ENCODE measurements at places on chromosomes 7 and 10.
A peak's percentile ranks its signal among the peaks of the same experiment; 100 is the strongest.

- DNase-seq: peak; percentile 69
Observed at GRCh38 chr7:79241288-79242060, 212.0 kb downstream of the MAGI2 start.

DNA sequence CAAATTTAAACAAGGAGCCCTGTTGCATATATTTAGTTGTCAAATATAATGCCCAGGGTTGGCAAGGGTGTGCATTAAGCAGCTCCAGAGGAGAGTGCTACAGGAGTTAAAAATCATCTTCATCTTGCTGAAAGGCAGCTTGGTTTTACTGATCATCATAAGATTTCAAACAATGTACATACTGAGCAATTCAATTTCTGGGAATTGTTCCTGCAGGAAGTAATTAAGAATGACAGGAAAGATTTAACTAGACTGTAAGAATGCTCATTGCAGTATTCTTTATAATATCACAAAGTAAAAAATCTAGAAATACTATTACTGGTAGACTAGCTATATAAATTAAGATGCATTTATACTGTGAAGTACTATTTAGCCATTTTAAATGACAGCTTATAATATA is 153.6 kb downstream of the DYNC1I1 start:
- no peak for DNase-seq

- DNase-seq: peak; percentile 52
Observed at GRCh38 chr7:30743371-30744074, 8.4 kb upstream of the INMT start.

GRCh38 chr7:113880559-113880958 is 38.2 kb downstream of the PPP1R3A start:
- no peak for DNase-seq

DNA sequence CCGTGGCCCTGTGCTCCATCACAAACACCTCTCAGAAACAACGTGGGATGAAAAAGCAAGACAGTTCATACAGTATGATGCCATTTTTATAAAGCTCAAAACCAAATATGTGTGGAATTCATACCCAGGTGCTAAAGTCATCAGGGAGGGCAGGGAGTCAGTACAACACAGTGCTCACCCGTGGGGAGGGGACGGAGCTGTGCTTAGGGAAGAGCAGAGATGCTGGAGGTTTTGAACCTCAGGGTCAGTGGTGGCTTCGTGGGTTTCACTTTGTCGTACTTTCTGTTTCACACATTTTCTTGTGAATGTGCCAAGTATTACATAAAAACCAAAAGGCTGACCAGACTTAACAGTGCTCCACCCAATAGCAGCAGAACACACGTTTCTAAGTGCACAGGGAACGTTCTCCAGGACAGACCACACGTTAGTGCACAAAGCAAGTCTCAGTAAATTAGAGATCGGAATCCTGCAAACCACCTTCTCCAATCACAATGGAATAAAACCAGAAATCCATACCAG is 21.2 kb downstream of the ZMIZ2 start:
- DNase-seq: peak; percentile 71

DNA sequence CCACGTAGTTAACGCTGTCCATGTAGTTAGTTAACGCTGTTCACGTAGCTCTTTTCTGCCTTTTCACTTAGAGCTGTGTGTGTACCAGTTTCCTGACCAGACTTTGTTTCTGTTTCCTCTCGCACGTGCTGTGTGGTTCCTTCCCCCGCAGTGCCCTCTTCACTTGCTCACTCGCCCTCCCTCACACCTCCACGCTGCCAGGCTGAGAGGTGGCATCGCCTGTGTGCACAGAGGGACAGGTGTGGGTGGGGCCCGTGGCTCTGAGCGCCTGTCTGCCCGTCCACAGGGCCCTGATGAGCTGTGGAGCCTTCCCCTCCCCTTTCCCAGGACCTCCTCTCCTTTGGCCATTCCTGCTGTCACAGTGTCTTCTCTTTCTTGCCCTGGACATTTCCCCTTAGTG is 30.6 kb downstream of the WDR37 start:
- no peak for DNase-seq

DNA sequence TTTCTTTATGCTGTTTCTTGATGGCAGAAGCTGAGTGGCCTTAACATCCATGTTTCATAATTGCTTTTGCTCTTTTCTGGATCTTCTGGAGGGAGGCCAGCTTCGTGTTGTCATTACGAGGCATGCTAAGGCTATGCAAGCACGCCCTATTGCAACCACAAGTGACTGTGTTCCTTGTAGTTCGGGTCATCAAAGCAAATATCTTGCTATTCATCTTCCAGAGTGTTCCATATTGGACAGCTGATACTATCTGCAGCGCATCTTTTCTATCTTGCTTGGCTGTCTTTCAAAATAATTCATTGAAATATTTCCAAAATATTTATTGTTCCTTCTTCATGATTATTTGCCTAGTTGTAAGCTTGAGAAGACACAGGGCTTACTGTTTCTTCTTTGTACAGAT is 5.0 kb downstream of the EPHB6 start:
- peak; percentile 81 for DNase-seq

- DNase-seq: no peak
Observed at GRCh38 chr10:123896246-123896927, 4.8 kb upstream of the CPXM2 start.

DNA sequence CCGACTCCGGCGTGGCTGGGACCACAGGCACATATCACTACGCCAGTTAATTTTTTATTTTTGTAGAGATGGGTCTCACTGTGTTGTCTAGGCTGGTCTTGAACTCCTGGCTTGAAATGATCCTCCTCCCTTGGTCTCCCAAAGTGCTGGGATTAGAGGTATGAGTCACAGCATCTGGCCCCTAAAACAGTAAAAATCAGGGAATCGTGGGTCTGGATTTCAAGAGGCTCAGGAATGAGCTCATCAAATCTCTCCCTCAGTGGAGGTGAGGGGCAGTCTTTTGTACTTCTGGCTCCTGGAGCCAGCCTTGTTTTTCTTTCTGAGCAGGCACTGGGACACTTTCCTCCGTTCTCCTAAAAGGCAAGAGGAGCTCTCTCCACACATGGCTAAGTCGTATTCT is 32.1 kb upstream of the RHEB start:
- no peak for DNase-seq

GRCh38 chr10:36681751-36682632 is 443.4 kb upstream of the ANKRD30A start:
- no peak for DNase-seq

- peak; percentile 29 for DNase-seq
Observed at GRCh38 chr7:98285157-98286092, 3.9 kb downstream of the BRI3 start.

GRCh38 chr7:116524221-116524608 is 621 bp upstream of the CAV1 start:
- DNase-seq: no peak

DNA sequence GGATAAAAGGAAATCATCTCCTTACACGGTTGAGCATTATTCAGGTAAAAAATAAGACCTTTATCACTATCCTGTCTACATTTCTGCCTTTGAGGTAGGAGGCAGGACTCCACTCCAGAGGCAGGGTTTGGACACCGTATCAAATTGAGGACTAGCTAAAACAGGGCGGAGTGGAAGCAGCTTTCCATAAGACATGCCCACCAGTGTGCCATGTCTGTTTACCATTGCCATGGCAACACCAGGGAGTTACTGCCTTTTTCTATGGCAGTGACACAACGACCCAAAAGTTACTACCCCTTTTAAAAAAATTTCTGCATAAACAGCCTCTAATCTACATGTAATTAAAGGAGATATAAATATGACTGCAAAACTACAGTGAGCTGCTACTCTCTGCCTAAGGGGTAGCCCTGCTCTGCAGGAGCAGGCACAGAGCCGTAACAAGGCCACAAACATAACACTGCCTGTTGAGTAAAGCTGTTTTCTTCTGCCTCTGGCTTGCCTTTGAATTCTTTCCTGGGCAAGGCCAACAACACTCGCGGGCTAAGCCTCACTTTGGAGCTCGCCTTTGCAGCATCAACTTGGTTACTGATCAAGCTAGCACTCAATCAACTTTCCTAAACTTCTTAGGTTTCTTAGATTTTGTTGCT is 26.5 kb downstream of the DGKB start:
- no peak for DNase-seq

GRCh38 chr7:140544388-140544826 is 65.1 kb upstream of the MKRN1 start:
- no peak for DNase-seq

- DNase-seq: no peak
Observed at GRCh38 chr10:114408968-114409444, 4.7 kb upstream of the AFAP1L2 start.

DNA sequence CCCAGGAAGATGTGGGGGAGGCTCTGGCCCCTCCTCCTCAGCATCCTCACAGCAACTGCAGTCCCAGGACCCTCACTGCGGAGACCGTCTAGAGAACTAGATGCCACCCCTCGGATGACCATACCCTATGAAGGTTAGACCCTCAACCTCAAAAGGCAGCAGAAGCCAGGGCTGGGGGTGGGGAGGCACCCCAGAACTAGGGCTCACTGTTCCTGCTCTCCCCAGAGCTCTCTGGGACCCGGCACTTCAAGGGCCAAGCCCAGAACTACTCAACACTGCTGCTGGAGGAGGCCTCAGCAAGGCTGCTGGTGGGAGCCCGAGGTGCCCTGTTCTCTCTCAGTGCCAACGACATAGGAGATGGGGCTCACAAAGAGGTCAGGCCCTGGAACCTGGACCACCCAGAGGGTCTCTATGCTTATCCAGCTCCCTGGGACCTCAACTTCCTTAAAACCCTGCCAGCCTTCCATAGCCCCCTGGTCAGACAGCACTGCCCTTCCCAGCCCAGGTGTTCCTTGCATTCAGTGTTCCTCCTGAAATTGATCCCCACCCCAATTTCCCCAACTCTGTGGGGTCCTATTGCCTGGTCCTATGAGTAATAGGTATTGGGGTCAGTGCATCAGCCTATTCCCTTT is 3.7 kb downstream of the SEMA4G start:
- DNase-seq: no peak

GRCh38 chr10:127923646-127924045 is 16.7 kb downstream of the PTPRE start:
- DNase-seq: no peak

DNA sequence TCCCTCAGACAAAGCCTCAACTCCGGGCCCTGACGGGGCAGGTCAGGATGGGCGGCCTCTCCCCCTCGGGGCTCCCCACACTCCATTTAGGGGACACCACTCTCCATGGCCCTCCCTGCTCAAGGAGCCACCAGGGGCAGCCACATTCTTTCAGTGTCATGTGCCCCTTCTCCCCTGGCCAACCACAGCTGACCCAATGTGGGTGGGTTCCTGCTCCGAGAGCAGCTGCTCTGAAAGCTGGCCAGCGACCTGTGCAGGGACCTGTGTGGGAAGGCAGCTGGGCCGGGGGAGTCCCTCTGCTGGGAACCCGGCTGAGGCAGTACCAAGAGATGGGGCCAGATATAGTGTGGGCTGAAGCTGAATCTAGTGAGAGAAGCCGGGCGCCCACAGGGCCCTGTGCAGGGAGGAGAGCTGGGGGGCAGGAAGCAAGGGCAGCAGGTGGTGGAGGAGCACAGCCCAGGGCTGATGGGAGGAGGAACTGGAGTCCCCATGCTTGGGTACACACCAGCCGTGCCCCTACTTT is 40.6 kb upstream of the NPFFR1 start:
- no peak for DNase-seq

DNA sequence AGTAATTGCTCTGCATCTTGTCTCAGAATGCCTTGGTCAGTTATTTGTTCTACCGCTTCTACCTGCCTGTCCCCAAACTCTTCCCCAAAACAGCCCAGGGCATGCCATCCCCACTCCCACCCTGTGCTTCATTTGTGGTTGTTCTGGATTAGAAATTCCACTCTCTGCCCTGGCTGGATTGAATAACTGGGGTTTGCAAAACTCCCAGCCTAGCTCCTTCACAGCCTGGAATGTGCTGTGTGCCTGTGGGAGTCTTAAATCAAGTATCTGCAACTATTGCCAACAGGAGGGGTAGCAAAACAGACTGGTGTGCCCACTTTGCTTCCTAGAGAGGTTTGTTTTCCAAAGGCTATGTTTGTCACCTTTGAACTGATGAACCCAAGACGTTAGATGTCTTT is 24.2 kb downstream of the TSPAN15 start:
- no peak for DNase-seq

GRCh38 chr10:45418417-45418848 is 44.4 kb downstream of the ALOX5 start:
- no peak for DNase-seq

DNA sequence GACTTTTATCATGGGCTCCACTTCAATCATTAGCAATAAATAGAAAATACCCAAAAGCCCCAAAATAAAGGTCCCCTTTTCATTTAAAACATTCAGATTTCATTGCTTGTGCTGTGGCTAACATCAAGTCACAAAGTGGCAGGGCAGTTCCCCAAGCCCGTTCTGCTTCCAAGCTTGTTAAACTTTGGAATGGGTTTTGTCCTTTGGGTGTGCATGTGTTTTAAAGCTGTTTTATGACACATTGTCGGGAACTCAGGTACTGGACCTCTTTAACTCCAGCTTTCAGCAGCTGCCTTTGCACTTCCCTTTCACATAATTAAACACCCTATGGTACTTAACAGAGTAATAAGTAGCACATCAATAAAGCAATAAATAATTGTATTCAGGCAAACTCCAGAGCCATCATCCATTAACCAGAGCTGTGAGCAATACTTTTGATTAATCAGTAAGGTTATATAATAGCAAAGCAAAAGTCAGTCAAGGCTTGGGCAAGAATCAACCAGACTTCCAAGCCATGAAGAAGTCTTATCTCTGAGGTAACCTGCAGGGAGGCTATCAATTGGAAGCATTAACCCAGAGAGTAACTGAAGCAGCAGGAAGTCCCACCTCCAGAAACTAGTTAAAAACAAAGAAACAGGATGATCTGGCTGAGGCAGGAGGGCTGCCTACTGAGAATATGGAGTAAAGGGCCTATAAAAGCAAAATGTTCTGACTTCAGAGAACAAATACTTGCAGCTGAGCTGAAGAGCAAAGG is 56.1 kb upstream of the ARID5B start:
- DNase-seq: no peak

DNA sequence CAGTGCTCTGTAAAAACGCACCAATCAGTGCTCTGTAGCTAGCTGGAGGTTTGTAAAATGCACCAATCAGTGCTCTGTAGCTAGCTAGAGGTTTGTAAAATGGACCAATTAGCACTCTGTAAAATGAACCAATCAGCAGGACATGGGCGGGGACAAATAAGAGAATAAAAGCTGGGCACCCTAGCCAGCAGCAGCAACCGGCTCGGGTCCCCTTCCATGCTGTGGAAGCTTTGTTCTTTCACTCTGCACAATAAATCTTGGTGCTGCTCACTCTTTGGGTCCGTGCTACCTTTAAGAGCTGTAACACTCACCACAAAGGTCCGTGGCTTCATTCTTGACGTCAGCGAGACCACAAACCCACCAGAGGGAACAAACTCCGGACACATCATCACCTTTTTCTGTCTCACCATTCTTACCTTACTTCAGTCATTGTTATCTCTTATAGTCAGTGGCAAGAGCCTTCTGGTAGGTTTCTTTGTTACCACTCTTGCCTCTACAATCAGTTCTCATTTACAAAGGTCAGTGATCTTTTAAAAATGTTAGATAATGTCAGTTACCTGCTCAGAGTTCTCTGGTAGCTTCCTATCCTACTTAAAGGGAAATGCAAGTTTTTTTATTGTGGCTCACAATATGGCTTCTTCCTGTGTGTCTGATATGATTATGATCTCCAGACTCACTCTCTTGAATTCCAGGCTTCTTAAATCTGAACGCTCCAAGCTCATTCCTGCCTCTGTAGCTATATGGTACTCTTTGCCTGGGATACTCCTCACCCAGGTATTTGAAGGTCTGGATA is 4.5 kb downstream of the STAM start:
- DNase-seq: no peak
